C1 segment of cervical spinal cord (tissue), 14 donors: ENCODE measurements at places on chromosomes 16 and 17.

DNA sequence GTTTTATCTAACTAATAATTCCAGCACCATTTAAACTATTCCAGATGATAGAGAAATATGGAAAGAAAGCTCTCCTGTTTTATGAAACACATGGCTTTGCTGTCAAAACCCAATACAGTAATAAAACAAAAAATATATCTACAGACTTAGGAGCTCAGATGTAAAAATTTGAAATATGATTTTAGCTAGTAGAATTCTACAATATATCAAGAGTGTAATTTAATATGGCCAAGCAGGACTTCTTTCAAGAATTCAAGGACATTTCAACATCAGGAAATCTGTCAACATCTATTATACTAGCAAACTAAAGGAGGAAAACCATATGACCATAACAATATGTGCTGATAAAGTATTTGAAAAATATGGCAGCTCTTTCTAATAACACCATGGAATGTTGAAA, 57.5 kb downstream of the CCDC182 start:
- no peak for DNase-seq

- no peak for DNase-seq
Observed at GRCh38 chr16:85782451-85782850, 16.9 kb downstream of the EMC8 start.

GRCh38 chr17:43620581-43620980, 41.1 kb downstream of the MEOX1 start:
- no peak for DNase-seq

DNA sequence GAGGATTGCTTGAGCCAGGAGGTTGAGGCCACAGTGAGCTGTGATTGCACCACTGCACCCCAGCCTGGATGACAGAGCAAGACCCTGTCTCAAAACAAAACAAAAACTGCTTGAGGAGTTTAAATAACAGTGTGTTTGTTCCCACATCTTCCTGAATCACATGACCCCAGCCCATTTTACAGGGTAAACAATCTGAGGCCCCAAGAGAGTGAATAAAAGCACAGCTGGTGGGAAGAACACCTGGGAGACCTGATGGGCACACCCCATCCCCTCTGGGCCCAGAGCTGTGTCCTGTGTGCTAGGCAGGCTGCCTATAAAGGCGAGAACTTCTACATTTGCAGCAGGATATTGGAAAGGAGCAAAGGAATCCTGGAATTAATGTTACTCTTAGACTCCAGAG, 69.6 kb downstream of the PLXDC1 start:
- no peak for DNase-seq
